AG20443 (cell line): ENCODE measurements at places on chromosomes 11 and 22.

GRCh38 chr22:44555597-44555996 is 57.6 kb upstream of the RTL6 start:
- DNase-seq = no peak

GRCh38 chr22:11626422-11626773 is 3901.6 kb upstream of the OR11H1 start:
- DNase-seq = no peak

DNA sequence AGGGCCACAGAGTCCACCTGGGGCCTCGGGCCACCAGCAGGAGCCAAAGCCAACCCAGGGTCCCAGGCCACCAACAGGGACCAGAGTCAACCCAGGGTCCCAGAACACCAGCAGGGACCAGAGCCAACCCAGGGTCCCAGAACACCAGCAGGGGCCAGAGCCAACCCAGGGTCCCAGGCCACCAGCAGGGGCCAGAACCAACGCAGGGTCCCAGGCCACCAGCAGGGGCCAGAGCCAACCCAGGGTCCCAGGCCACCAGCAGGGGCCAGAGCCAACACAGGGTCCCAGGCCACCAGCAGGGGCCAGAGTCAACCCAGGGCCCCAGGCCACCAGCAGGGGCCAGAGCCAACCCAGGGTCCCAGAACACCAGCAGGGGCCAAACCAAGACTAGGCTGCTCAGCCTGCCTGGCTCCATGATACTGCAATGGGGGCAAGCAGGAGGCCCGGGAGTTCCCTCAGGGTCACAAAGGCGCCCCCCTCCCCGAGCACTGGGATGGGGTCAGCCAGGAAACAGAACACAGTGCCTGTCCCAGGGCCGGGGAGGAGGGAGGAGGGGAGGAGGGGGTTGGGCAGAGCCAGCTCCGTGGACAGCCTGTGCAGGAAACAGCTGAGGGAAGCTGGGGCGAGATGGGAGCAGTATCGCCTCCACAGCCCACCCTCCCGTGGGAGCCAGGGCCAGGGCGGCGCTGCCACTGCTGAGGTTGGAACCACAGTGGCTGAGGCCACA is 62.0 kb upstream of the PRR5 start:
- no peak for DNase-seq

GRCh38 chr22:21917181-21917958 is 35.3 kb downstream of the PPM1F start:
- DNase-seq = no peak

DNA sequence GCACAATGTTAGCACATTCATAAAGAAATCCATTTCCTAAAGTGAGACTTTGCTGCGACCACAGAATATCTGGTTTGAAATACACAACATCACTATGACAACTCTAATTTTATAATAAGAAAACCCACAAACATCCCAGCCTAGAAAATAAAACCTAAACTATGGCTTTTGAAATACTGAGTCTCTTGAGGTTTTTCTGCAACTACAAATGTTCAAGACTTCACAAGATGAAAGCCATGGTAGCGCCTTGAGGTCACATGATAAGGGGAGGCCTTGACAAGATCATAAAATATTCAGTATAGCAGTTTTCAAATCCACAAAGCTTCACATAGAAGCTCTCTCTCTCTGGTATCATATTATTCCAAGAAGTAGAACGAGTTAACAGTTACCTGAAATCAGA is 126.8 kb downstream of the MPPED2 start:
- DNase-seq = no peak

DNA sequence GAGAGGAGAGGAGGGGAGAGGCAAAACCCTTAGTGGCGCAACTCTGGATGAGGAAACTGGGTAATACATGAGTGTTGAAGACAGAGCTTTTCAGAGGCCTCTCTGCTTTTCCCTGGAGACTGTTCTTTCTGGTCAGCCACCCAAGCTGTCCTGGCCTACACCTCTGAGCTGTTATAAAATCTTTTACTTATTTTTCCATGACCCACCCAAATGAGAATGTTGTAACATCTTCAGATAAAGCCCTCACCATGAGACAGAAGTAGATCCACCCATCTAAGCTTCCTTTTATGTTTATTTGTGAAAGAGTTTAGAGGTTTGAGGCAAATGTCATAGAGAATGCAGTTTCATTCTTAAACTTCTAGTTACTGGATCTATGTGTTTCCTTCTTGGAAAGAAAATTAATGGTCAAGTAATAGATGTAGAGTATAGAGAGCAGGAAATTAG is 20.3 kb upstream of the APLP2 start:
- DNase-seq = no peak

- DNase-seq = no peak
Observed at GRCh38 chr11:122814401-122814800, 23.9 kb upstream of the CRTAM start.

- DNase-seq = peak; percentile 80
Observed at GRCh38 chr22:35742342-35743100, 24.8 kb downstream of the APOL5 start.

DNA sequence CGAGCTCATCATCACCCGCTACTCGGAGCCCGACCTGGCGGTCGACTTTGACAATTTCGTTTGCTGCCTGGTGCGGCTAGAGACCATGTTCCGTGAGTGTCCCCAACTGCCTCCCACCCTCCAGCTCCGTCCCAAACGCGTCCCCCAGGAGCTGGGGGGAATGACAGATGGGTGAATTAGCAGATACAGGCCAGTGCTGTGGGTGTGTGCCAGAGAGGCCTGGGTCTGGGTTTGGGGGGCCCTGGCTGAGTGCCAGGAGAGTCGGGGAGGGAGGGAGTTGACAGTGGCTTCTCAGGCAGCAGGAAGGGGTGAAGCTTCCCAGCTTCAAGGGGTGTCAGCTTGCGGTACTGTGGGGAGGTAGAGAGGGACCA is 28.6 kb downstream of the CAPN1 start:
- DNase-seq = peak; percentile 9

DNA sequence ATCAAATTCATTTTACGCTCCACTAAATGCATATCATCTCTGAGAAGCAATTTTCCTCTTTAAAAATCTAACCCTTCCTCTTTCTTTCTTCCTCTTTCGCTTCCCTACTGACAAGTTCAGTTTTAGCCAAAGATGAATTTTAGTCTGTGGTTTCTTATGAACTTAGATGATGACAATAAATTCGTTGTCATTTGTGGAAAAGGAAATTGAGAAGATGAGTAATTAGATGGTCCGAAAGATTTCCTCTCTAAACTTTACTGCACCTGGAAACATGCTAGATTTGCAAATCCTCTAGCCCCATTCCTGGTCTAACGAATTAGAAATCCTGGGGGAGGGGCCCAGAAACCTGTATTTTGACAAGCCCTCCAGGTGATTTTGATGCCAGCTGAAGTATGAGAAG is 855.4 kb upstream of the CHORDC1 start:
- DNase-seq = no peak

DNA sequence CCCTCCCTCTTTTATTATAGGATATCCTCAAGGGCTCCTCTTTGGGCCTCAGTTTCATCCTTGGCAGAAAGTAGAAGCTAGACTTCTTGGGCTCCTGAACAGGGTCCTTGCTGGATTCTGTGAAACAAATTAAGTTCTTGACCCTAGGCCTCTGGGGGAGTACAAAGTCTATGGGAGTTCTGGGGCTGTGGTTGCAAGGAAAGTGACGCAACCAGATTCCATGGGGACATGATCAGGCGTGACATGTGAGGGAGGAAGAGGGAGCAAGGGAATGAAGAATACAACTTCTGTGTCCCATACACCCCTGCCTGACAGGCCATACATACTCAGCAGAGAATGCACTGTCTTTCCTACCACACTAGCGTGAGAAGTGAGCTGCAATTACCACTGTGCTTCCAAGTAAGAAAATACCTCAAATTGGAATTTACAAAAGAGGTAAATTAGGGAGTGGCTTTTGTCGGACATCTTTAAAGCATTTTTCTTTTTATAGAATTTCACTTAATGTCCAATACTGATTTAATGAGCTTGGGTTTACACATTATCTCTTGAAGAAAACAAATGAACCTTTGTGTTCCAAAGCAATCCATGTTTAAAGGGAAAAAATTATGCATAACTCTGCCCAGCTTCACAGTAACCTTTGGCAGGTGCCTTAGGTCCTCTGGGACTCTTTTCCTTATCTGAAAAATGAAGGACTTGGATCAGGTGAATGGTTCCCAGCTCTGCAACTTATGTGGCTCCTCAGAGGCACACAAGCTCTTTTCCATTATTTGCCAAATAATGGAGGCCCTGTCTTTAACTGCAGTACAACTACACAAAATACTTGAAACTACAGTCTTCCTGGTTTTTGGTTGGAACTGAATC is 38.9 kb downstream of the LIMK2 start:
- peak; percentile 26 for DNase-seq

GRCh38 chr11:119594639-119595249 is 134.3 kb downstream of the NECTIN1 start:
- peak; percentile 76 for DNase-seq

DNA sequence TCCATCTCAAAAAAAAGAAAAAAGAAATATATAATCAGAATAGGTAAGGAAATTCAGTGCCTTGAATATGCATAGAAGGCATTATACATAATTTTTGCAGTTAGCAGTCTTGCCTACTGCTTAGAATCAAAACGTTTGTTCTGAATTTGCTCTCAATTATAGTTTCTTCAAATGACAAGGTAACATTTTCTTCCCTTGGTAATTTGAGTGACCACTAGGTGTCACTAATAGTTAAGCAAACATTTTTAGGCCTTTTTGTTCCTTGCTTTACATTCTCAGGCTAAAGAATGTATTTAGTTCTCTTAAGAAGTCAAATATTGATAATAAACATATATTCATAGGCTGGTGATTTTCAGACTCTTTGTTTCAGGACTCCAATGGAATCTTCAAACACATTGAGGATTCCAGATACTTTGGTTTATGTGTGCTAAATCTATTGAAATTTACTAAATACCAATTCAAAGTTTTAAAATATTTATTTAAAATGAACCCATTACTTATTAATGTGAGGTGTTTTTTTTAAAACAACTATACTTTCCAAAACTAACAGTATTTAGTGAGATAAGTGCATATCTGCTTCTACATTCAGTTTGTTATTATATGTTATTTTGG is 55.0 kb upstream of the DEPDC7 start:
- DNase-seq = peak; percentile 18

DNA sequence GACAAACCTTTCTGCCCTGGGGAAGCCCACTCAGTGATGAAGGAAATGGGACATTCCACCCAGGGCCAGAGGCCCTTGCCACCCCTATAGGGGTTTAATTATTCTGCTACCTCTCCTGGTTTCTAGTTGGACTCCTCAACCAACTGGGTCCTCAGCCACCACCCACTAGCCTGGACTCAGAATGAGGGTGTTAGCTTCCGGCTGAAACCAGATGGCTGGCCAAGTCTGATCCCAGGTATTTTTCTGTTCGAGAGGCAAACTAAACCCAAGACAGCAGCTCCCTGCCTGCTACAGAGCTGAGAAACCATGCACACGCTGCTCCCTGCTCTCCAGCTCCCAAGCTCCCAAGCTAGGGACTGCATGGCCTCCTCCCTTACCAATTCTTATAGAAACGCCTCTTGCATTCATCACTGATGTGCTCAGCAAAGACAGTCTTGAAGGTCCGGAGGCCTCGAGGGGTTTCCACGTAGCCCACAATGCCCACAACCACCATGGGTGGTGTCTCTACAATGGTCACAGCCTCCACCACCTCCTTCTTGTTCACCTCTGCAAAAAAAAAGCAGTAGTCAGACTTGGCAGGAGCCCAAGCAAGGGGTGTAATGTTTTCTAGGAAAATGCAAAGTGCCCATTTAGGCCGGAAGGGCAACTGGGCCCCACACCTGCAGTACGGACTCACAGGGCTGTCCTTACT is 2.2 kb downstream of the RPL3 start:
- DNase-seq = no peak

DNA sequence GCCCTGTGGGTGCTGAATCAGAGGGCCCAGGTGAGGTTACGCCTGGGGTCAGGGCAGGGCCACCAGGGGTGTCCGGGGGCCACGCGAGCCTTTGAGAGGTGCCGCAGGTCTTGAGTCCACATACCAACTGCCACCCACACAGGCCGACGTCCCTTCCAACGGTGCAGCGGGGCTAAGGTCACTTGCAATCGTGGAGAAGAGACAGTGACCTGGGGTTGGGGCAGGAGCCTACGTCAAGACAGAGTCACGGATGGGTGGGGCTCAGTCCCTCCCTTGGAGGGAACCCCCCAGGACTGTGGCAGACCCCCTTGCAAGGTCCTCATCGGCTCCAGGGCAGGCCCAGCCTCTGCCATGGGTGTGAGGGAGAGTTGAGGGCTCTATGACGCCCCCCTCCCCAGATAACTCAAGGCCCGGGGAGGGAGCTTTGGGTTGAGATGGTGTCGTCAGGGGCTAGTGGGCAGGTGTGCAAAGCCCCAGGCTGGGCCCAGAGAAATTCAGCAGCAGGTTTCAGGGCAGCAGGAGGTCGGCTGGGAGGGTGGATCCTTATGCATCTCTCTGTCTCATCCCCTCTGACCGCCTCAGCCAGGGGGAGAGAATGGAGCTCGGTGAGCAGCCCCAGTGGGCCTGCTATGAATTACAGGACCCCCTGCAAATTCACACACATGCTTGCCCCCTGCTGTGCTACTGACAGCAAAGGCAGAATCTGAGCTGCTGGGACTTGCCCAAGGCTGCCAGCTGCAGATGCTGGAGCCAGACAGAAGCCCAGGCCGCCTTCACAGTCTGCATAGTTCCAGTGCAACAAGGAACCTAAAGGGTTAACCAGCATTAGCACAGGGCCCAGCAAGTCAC is 60.0 kb downstream of the MYEOV start:
- no peak for DNase-seq
